CD4-positive, alpha-beta T cell treated with Interleukin-1 beta for 1 hour (primary cell): ENCODE measurements at places on chromosomes 7 and 10.

DNA sequence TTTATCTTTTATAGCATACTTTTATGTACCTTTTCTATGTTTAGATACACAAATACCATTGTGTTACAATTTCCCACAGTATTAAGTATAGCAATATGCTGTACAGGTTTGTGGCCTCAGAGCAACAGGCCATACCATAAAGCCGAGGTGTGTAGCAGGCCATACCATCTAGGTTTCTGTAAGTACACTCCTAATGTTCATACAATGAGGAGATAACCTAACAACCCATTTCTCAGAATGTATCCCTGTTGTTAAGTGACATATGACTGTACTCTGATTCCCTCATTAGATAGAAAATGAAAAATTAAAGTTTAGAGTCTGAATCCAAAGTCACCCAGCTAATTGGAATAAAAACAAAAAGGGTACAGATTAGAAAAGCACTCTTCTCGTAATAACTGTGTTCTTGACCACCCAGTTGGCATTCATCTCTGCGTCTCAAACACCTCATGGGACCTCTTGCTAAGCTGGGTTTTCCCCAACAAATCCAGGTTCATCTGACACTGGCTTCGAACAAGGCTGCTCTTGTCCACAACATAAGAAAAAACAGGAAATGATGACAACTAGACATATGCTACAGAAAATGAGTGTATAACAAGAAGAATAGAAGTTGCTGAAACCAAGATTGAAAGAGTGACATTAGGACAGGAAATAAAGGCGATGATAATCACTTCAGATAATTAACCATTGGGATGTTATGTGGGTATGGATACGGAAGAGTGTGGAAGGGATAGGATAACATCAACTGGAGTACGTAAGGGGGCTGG is 1.4 kb downstream of the NDUFB8 start:
- peak; percentile 27 for DNase-seq

GRCh38 chr10:12592967-12593366 is 243.6 kb downstream of the CAMK1D start:
- no peak for DNase-seq

DNA sequence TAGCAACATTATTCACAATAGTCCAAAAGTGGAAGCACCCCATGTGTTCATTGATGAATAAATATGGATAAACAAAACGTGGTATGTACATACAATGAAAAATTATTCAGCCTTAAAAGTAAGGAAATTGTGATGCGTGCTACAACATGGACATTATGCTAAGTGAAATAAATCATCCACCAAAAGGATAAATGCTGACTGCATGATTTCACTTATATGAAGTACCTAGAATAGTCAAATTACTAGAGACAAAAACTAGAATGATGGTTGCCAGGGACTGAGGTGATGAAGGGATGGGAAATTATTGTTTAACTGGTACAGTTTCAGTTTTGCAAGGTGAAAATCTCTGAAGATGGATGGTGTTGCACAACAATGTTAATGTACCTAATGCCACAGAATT is 56.6 kb downstream of the THSD7A start:
- DNase-seq: no peak

DNA sequence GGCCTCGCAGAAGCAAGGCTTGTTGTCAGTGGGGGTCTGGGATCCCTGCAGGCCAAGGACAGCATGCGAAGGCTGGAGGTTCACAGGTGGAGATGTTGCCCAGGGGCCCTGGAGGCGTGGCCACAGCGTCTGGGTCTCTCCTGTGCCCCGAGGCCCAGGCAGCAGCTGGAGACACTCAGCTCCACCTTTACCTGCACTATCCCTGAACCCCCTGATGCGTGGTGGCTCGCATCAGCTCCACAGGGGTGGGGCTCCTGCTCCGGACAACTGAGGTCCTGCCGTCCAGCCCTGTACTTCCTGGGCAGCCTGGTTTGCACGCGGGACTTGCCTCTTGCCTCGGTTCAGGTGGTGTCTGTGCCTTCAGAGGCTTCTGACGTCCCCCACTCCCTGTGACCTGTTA is 54.6 kb upstream of the ZNF32 start:
- no peak for DNase-seq

DNA sequence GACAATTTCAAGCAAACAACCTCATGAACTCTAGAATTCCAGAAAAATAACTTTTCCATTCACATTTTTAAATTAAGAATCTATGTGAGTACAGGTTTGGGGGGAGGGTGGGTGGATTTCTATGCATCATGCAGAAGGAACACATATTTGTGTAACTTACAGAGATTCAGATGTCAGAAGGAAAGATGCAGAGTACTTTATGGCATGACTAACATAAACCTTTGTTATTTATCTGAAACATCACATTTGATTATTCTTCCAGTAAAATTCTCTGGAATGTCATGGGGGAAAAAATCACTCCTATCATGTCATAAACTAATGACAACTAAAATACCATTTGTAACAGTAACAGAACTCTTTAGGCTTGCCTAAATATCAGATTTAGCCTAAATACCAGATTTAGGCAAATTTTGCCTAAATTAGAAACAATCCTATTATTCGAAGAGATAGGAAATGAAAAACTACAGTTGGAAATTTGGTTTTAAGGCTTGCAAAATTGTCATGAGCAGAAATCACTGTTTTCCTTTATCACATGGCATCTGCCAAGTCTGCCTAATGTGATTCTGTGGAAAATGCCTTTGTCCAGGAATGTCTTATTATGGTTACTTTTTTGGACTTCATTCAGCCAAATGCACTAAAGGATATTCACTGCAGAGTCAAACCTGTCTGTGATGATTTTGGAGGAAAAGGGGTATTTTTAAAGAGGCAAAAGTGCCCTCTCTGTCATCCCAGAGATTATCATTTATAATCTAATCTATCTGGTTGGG is 527.7 kb upstream of the CELF2 start:
- DNase-seq: no peak

DNA sequence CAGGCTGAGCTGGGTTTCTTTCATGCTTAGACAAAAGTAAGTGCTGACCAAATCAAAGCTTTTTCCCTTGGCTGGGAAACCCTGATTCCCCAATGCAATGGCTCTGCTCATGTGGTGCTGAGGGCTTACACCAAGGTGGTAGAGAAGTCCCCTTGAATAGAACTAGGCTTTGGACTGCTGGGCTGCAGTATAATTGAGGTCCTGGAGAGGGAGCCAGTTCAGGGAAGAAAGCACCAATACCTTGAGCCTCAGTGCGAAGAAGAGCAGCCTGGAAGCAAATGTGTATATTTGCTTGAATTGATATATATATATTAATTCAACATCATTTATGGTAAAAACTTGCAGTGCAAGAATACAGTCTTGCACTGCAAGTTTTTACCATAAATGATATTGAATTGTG is 391.1 kb downstream of the RPS24 start:
- no peak for DNase-seq

- DNase-seq: no peak
These were observed 3.1 kb downstream of the NACAD start for GRCh38 chr7:45085619-45086200.

GRCh38 chr10:90675621-90676020 is 182.2 kb downstream of the HTR7 start:
- no peak for DNase-seq

- DNase-seq: peak; percentile 83
These were observed 64.9 kb downstream of the IKZF1 start for GRCh38 chr7:50369143-50370026.
